Activated CD4-positive, alpha-beta T cell treated with anti-CD3 and anti-CD28 coated beads, Interleukin-2, amount 50 U/mL, for 24 hours (primary cell): ENCODE measurements at places on chromosomes 7 and 10.

- DNase-seq = peak; percentile 9
Observed at GRCh38 chr10:104028146-104028545, 57.5 kb downstream of the COL17A1 start.

DNA sequence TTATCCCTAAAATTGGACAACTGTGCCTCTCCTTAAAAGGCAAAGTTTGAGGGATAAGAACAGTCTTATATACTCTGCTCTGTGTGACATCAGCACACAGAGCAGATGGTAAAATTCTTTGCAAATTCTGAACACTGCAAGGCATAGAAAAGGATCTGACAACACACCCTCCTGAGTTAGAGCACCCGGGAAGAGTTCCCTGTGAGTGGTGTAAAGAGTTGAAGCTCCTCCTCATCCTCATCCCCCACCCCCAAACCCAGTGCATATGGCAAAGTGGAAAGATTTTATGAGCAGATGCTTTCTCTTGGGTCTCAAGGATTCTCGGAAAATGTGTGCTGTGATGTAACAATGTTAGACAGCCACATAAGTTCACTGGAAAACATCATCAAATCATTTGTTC is 40.0 kb upstream of the DGKI start:
- DNase-seq = no peak

DNA sequence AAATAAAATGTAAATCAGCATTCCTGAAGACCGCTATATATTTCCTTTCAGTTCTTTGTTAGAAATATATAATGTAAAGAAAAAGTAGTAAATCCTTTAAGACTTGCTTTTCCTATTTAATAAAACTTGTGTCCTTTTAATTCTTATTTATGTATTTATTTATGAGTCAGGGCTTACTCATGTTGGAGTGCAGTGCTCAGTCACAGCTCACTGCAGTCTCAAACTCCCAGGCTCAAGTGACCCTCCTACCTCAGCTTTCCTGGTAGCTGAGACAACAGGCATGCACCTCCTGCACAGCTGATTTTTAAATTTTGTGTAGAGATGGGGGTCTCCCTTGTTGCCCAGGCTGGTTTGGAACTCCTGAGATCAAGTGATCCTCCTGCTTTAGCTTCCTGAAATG is 724.5 kb downstream of the ANKRD7 start:
- no peak for DNase-seq

GRCh38 chr10:23439961-23440889 is 1.4 kb downstream of the OTUD1 start:
- peak; percentile 14 for DNase-seq

- no peak for DNase-seq
Observed at GRCh38 chr7:141630621-141631020, 71.3 kb downstream of the DENND11 start.

DNA sequence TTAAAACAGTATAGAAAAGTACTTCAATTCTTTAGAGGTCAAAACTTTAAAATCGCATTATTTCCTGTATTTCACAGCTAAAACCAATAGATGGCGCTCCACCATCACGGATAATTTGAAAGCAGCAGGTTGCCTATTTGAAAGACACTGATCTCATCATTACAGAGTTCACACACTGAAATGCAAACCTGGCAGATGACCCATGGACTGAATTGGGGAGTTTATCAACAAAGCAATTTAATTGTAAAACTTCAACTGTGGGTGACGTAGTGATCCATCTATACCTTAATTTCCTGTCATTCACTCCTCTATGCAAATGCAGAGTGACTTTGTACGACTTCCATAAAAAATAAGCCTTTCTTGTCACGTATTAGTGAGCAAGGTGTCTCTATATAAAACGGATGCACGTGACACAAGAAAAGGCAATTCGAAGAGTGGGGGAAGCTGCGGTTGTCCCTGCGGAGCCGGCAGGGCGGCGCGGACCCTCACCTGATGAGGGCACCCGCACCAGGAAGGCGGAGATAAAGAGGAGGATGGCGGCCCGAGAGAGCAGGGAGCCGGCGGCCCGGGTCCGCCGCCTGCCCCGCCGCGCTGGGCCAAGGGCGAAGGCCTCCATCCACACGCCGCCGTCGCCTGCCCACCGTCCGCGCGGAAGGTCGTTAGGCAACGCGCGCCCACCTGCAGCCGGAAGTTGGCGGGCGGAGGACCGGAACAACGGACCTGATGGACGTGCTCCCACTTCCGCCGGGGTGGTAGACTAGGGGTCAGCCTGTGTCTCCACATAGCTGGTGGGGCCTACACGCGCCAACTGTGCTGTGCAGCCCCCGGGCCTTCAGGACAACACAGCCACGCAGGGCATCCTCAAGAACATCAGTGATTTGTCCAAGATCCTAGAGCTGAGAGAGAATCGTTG is at the start of gene ZPBP:
Gene ZPBP (minus strand): TSS at position 668 of the 913 bp plus-strand sequence. CDS start 52 bp downstream, at position 616.
- peak; percentile 49 for DNase-seq

- DNase-seq = no peak
Observed at GRCh38 chr7:571718-572415, 52.2 kb upstream of the PDGFA start.

- no peak for DNase-seq
Observed at GRCh38 chr7:141462958-141463357, 88.3 kb upstream of the AGK start.

- no peak for DNase-seq
Observed at GRCh38 chr7:35613150-35613549, 81.8 kb downstream of the HERPUD2 start.

GRCh38 chr10:119217991-119218490 is 10.7 kb downstream of the GRK5 start:
- DNase-seq = no peak

GRCh38 chr10:71769279-71769823 is 4.0 kb downstream of the VSIR start:
- no peak for DNase-seq

GRCh38 chr10:12243864-12244620 is 48.1 kb downstream of the CDC123 start:
- DNase-seq = no peak

DNA sequence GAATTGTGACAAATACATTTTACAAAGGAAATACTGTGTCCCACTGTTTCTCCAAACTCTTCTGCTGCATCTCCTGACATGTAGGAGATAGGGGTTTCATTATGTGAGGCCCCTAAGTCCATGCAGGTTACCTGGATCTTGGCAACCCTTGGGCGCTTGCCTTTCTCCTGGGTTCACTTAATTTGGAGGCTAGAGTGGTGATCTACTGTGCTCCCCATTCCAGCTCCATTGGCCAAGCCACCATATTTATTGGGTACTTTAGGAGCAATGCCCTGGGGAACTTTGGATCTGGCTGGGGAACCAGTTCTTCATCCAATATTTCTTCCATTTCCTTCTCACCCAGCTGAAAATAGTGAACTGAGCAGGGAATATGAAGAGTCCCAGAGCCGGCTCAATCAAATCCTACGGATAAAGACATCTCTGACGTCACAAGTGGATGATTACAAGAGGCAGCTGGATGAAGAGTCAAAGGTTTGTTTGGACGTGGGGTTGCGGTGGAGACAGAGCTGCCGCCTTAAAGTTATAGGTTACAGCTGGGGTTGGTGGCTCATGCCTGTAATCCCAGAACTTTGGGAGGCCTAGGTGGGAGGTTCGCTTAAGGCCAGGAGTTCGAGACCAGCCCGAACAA is 18.5 kb downstream of the MYH16 start:
- DNase-seq = no peak

- no peak for DNase-seq
Observed at GRCh38 chr7:16918288-16918895, 36.6 kb upstream of the AGR3 start.

- DNase-seq = no peak
Observed at GRCh38 chr10:52463826-52464225, 149.7 kb downstream of the DKK1 start.

- no peak for DNase-seq
Observed at GRCh38 chr10:5746197-5746596, 61.6 kb downstream of the TASOR2 start.

DNA sequence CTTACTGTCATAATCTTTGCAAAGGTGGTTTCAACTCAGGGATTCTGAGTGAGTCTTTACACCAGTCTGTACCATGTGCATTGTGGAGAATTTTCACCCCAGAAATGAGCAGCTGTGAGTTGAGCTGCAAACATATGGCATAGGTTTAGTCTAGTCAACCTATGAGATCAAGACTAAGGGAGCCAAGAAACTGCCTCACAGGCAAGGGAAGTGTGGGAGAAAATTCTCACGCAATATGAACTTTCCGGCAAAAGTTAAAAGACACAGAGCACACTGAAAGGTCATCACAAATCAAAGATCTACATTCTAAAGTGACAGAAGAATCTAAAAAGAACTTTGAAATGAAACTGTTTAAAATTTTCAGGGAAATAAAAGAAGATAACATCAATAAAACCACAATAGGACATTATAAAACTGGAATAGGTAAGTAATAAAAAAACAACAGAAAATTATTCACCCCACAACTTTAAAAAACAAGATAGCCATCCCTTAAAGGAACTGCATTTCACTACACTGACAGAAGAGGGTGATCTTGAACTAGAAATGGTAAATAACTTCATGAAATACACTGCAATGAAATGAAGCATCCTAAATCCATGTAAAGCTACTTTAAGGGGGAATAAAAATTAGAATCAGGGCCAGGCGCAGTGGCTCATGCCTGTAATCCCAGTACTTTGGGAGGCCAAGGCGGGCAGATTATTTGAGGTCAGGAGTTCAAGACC is 63.5 kb downstream of the LGI1 start:
- DNase-seq = no peak

DNA sequence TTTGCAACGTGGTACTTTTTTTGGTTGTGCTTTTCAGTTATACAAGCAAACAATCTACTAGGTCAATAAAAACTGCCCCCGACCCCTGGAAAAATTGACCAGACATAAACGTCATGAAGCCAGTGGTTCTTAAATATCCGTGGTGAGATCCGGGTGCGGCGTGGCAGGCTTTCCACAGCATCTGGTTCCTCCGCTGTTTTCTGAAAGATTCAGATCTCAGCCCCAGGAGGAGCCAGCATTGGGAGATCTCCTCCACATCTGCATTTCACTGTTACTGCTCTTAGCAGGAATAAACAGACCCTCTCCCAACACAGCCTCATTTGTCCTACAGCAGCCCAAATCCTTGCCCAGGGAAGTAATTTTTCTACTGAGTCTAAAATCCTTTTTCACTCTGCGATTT is 664.3 kb upstream of the FOXK1 start:
- DNase-seq = no peak

- DNase-seq = no peak
Observed at GRCh38 chr10:125641398-125641797, 41.6 kb downstream of the TEX36 start.

GRCh38 chr7:117827862-117828261 is 45.4 kb downstream of the CTTNBP2 start:
- DNase-seq = no peak

DNA sequence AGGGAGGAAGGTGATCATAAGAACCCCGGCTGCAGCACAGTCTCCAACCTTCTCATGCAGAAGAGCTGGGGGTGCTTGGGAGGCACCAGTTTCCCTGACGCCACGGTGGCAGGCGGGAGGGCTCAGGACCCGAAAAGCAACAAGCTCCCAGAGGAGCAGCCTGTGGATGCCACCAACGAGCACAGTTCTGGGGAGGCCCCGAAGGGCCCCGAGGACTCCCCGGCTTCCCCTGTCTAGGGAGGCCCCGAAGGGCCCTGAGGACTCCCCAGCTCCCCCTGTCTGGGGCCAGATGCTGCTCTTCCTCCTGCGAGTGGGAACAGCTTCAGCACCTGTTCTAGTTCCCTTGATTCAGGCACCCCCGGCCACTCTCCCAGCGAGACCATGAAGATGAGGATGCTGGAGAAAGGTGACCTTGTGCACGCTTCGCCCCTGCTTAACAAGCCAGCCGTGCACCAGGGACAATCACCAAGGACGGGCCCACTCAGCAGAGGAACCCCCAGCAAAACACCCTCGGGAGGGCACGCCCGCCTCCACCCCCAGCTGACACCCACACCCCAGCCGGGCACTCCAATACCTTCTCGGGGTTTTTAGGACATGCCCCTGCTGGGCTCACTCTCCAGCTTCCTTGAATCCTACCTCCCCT is 112.5 kb downstream of the PTPRN2 start:
- DNase-seq = no peak

- no peak for DNase-seq
Observed at GRCh38 chr7:32915041-32915536, 23.5 kb upstream of the KBTBD2 start.

DNA sequence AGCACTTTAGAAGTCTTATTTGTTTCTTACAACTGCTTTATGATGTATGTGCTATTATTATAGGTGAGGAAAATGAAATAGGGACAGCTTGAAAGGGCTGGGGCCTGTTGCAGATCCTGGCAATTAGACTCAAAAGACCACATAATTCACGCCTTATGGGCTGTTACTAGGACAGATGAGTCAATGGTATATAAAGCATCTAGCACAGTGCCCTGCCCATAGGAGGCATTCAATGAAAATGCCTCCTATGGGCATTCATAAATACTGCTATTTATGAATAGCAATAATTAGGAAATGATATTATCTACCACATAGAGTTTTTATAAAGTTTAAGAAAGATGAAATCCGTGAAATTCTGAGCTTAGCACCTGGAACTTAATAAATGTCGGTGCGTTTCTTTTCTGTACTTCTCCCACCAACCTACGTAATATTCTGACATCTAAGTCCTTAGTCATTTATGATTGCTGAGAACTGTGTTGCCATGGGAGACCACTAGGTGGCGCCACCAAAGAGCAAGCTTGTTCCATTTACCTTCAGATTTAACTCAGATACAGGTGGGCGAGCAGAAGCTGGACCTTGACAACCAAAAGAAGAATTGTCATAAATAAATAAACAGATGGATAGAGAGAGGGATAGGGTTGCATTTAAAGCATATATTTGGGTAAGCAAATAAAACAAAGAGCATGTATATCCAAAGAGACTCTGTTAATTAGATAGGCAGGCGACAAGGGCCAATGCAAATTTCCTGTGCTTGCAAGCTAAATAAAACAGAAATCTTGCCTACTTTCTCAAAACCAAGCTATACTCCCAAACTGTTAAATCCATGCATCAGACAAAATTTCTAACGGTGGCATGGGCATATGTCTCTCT is 699.9 kb downstream of the INHBA start:
- peak; percentile 4 for DNase-seq
